ENCODE measurements at places on chromosomes 2 and 18.

DNA sequence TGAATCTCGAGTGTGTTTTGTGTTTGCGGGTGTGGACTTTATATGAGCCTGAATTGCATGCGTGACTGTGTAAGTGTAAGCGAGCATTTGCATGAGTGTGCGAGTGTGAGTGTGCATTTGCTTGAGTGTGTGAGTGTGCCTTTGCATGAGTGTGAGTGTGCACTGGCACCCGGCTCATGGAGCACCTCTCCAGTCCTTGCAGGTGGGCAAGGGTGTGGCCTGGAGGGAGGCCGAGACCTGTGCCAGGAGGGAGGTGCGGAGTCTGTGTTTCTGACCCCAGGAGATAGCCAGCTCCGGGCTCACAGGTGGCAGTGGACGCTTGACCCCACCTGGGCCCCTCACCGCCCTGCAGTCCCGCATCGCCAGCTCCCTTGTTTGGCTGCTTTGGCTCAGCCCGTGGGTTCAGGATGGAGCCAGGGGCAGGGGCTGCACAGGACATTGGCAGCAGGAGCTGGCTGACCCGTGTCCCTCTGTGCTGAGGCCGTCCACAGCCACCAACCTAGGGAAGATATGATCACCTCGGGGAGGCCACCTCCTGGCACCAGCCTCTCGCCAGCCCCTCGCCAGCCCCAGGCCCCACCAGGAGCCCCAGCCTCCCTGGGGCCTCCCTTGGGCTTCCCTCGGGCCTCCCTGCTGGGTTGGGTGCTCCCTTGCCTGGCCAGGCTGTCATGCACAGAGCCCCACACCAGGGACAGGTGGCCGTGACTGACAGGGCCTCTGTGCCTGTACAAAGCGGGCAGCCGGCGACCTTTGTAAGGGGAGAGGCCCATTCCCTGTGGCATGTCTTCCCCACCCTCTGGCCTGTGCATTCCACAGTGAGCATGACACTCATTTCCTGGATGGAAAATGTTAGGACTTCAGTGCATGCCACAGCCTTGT, 81.6 kb downstream of the PTGR3 start:
- DNase-seq, result no peak

DNA sequence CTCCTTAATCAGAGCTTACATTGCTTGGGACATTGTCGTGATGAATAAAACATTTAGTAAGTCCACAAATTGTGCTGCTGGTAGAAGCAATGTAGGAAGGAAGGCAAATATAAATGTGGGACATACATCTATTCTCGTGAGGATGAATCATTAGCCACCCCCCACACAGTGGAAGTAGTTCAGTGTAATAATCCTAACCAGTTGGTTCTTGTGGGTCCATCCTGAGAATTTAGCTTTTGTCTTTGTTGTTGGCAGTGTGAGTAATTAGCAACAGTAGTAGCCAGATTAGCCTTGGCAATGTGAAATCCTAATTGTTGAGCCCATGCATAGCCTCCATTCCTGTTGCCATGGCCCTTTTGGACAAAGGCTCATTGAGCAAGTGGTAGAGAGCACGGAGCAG, 532.1 kb downstream of the FBXO15 start:
- no peak for DNase-seq

DNA sequence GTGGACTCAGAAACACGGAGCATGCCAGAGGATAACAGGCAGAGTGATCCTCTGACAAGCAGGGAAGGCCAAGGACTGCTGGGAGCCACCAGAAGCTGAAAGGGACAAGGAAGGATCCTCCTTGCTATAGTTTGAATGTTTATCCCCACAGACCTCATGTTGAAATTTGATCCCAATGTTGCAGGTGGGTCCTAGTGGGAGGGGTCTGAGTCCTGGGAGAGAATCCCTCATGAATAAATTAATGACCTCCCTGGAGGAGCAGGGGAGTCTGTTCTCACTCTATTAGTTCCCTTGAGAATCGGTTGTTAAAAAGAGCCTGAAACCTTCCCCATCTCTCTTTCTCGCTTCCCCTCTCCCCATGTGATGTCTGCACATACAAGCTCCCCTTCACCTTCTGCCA, 124.4 kb downstream of the FBXO15 start:
- DNase-seq, result no peak

- no peak for DNase-seq
Measured at GRCh38 chr2:62362561-62362960, 143.4 kb downstream of the TMEM17 start.

GRCh38 chr2:45280794-45281193, 271.5 kb upstream of the SIX2 start:
- no peak for DNase-seq

DNA sequence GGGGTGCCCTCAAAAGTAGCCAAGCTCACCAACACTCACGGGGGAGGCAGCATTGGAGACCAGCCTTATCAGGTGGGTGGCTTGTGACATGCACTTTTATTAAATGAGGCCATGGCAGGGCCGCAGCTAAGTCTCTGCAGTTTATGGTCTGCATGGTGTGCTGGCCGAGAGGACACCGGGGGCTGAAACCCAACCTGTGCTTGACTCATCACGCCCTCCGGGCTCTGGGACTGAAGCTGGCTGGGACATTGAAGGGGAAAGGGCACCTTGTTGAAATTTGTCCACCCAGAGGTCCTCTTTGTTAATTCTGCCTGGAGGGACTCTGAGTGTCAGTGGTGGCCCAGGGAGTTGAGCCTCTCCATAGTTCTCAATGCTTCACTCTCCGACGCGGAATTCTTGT, 17.7 kb upstream of the NTSR2 start:
- no peak for DNase-seq

Measured in effector CD8-positive, alpha-beta T cell (primary cell).